ENCODE measurements at places on chromosomes 3 and 15.

DNA sequence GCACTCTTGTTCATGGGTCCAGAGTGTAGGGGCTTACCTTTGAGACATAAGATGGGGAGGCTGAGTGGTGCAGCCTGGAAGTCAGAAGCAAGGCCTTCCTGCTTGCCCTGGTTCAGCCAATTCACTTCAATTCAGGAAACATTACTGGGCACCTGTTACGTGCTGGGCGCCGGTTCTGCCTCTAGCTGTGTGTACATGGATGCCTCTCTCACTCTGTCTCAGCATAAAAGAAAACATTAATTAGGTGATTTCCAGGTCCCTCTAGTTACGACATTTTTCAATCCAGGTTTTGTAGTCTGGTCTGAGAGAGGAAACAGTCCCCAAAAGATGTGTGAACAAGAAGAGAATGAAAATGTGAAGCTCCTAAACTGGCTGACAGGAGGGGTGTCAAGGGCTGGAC is 1.2 kb downstream of the RTP1 start:
- no peak for DNase-seq

DNA sequence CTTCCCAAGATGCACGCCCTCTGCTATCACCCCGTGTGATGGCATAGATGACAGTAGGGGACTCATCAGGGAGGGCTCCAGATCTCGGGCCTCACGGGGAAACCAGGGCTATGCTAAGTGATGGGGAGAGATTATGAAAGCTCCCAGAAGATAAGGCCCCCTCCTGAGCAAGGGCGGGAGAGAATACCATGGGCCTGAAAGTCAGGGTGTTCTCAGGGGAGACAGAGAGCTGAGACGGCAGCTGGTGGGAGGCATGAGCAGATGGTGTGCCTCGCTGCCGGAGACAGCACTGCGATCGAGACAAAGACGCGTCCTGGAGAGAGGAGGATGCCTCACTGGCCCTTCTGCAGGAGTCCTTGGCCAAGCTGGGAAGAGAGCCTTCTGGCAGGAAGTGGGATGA is 106.5 kb upstream of the ADPGK start:
- DNase-seq = no peak

- DNase-seq = no peak
Measured at GRCh38 chr15:39226169-39226937, 354.5 kb upstream of the THBS1 start.

GRCh38 chr3:134149286-134149685 is 101.4 kb downstream of the RYK start:
- no peak for DNase-seq

DNA sequence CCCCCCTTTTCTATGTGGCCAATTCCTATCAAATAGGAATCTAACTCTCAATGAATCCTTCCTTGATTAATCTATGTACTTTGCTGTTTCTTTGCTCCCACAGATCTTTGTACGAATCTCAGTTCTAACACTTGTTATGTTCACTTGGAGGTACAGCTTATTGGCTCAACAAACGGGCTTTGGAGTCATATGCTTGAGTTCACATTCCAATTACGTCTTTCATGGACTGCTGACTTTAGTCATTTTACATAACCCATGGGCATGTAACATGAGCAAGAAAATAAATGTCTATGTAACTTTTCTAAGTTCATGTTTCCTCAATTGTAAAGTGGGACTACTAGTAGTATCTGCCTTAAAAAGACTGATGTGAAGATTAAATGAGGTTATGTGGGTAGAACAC is 123.2 kb upstream of the TBC1D5 start:
- no peak for DNase-seq

DNA sequence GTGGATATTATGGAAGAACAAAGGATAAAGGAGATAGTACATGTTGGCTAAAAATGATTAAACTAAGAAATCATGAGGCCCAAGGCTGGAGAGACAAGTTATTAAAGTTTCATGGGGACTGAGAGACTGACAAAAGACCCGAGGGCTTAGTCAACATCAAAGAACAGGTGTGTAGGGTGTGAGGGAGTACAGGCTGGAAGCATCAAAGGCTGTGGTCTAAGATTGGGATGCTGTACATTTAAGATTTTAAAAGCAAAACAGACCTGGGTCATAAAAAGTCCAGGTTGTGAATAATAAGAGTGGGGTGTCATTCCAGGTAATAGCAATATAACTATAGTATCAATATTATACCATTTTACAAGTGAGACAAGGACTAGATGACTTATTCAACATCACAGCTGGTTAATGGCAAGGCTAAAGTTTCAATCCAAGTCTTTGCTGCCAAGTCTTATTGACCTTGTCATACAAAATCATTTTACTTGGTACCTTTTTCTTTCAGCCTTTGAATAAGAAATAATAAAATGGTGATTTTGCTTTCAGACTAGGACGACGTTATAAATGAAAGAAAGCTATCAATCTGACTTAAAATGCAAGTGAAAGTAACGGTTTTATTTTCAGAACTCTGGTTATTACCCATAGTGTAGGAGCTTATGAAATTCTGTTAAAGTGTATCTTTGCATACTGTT is 211.6 kb downstream of the TNIK start:
- DNase-seq = peak; percentile 54

- no peak for DNase-seq
Measured at GRCh38 chr3:106249159-106249558, 380.3 kb upstream of the CBLB start.

DNA sequence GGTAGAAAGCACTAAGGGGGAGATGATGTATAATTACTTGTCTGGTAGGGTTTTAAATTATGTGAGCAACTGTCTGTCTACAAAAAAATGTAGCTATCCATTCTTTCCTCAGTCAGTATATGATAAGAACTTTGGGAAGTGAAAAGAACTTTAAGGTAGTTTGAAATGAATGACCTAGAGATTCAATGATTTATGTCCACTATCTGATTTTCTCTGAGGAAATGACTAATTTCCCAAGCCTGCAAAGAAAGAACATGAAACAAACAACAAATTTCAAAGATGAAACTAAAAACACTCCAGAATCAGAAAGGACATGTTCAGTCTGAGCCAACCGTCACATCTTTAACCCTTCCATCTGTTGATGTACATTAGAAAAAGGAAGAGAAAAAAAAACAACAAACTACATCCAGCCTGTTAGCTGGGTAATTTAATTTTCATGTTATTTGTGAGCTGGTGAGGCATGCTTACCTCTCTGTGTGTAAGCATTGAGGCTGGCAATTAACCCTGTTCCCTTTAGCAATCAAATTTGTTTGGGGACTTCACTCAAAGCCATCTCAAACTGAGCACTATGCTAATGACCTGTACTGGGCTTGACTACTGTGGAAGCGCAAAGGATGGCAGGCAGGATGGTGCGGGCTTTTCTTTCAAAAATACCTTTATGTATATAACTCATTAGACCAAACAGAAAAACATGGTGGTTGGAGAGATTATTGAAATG is 220.1 kb downstream of the TUSC7 start:
- no peak for DNase-seq

- DNase-seq = no peak
Measured at GRCh38 chr3:67034371-67034770, 36.3 kb downstream of the KBTBD8 start.

DNA sequence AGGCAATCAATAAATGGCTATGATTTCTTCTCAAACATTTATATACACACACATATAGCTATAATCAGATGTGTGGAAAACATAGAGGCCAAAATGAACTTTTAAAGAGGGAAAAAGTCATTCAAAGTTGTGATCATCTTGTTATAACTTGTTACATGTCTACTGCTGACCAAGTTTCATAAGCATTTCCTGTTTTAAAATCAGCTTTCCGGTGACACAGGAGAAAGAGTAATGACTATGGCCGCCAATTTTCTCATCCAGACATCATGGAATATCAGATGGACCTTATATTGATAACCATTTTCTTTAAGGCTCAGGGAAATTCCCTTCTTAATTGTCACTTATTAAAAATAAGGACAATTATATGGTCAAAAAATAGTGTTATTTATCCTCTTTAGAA is 71.7 kb upstream of the AGTR1 start:
- no peak for DNase-seq

DNA sequence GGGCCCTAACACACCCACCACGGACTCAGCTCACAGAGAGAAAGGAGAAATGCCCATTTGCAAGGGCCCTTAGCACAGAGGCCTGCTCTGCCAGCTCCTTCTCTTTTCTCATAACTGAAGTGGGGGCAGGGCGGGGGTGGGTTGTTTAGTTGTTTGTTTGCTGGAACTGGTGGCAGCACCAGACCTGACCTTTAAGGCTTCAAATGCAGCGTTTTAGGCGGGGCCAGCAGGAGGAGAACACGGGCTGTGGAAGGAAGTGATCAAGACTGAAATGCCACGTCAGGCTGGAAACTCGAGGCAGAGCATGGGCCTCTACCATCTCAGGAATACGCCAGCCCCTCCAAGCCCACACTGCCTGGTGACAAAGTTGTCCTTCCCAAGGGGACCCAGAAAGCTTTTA is 9.3 kb downstream of the CACNA2D2 start:
- no peak for DNase-seq

DNA sequence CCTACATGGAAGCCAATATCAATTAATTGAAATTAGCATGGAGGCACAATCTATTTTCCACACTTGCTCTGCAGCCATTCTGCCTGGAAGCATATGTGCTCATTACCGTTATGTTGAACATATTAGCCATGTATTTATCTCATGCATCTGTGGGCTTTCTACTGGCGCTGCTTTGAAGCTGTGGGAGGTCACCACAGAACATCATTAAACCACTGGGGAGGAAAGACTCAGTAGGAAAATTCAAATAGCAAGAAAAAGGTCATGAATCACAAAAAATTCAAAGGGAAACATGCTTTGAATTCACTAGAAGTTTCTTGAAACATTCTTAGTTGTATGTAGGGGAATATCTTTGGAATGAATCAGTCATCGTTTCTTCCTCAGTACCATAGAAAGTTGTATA is 652.5 kb downstream of the EDEM1 start:
- no peak for DNase-seq

DNA sequence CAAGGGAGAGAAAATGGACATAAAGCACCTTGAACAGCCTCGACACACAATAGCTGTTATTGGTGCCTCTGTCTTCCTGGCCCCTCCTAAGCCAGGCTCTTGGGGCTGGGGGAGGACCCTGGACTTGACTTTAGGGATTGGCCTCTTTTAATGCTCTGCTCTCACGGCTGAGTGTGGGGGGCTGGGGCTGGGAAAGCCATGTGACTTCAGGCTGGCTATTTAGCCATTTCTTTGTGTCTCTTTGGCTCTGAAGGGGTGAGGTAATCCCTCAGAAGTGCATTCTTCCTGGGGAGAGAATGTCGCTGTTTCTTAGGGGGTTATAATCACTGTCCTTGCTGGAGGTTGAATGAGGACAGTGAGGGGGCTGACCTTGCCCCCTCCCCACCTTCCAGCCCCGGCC is 26.2 kb downstream of the MAGEF1 start:
- no peak for DNase-seq

GRCh38 chr3:126358038-126358815 is 1.0 kb upstream of the KLF15 start:
- DNase-seq = no peak

GRCh38 chr3:146390957-146391356 is 78.4 kb downstream of the PLSCR2 start:
- no peak for DNase-seq

DNA sequence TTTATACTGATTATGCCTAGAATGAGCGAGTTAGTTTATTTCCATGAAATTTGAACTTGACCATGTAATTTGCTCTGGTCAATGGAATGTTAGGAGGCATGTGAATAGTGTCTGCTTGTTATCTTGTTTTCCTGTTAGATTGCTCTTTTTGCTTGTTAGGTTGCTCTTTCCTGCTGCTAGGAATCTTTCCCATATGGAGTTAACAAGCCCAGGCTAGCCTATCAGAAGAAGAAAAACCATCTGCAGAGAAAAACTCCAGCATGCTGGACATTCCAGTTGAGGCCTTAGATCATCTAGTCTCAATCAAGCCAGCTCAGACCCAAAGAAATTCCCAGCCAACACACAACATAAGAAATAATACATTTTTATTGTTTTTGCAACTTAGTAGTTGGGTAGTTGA is 470.2 kb upstream of the AGTR1 start:
- DNase-seq = no peak

GRCh38 chr3:42749753-42750231 is 23.3 kb downstream of the CCDC13 start:
- DNase-seq = peak; percentile 38

DNA sequence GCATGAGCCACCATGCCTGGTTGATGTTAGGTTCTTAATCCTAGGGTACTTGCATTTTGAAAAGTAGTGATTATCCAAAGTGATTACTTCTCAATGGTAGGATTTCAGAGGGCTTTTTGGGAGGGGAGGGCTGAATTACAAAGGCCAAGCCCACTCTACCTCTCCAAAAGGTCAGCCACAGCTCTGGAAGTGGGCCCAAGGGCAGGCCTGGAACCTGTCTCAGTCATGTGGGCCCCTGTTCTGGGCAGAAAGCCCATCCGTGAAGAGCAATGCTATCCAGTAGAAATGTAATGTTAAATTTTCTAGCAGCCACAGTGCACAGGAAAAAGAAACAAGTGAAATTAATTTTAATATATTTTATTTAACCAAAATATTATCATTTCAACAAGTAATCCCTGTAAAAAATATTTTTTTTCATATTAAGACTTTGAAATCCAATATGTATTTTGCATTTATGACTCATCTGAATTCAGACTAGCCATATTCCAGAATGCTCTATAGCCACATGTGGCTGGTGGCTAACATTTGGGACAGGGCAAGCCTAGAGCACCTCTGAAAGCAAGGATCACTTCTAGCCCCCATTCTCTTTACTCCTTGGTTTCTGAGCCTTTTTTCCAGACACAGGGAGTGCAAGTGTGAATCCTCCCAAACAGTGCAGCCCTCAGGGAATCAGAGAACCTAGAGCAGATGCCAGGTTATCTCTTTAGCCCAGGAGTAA is 16.8 kb downstream of the RFT1 start:
- DNase-seq = no peak

DNA sequence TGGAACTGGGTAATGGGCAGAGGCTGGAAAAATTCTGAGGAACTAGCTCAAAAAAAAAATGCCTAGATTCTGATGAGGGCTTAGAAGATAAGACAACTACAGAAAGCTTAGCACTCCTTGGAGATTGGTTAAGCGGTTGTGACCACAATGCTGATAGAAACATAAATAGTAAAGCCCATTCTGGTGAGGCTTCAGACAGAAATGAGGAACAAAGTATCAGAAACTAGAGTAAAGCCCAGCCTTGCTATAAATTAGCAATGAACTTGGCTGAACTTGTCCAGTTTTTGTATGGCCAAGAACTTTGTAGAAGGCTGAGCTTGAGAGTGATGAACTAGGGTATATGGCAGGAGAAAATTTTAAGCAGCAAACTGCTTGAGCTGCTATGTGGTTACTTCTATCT is 25.4 kb downstream of the GOLGB1 start:
- peak; percentile 11 for DNase-seq

DNA sequence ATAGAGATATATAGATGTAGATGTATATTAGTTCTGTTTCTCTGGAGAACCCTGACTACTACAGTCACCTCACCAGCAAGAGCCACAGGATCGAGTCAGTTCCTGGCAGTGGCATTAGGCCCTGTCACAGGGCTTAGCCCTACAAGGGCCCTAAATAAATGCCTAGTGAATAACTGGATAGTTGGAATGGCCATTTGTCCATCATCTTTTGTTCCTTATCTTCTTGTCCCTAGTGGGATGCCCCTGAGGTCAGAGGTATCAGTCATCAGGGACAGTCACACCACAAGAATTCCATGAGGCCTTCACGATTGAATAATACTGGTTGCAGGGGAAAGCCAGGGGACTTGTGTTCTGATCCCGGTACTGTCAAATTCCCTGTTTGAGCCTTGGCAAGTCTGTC is 204.9 kb upstream of the PPP2R3A start:
- DNase-seq = no peak

Data from GM13977 (cell line).